ENCODE measurements at places on chromosomes 16 and 17.

DNA sequence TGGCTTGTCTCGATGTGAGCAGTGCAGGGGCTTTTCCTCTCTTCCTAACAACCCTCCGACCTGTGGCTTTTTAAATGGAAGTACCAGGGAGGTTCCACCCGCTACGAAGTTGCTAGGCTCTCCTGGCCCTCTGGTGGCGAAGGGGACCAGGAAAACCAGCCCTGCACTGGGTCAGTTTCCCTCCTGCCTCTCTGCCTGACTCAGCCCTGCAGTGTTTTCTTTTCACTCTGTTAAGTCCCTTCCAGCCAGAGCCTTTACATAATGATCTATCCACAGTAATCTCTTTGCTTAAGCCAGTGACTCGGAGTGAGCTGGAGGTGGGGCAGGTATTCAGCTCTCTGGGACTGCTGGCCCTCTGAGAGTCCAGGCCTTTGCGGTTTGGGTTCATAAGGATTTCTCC, 331.3 kb upstream of the EEF2KMT start:
- DNase-seq: peak; percentile 84

DNA sequence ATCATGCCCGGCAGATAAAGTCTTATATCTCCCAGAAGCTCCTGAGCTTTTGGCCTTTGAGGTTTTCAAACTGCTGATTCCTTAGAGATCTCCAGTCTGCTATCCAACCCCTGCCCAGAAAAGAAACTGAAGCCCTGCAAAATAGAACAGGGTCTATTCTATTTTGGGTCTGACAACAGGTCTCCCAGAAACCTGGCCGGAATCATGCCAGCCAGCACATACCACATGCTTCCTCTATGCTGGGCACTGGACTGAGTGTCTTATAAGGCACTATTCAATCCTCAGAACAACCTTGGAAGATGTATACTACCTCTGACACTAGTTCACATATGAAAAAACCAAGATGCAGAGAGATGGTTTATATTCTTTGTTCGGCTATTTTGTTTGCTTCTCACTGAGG, 21.3 kb upstream of the GFOD2 start:
- no peak for DNase-seq

DNA sequence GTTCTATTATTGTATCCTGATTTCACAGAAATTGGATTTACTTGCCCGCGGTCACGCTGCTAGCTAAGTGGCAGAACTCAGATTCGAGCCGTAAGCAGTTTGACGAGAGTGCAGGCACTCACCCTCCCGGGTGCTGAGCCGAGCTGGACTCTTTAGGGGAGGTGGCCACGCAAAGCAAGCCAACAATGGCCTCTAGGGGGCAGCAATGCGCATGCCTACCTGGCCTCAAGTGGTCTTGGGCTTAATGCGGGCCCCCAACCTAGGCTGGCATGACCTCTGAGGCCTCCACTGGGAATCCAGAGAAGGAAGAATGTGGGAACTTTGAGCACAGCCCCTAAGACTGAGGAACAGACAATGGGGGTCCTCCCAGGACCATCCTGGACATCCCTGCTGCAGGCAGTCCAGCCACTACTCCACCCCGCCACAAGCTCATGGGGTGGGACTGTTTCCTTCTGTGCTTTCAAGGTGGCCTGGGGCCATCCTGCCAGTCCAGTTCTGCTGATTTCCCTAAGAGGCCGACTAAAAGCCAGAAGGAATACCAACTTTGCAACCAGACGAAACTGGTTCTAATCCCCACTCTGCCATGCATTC, 276.5 kb downstream of the XYLT1 start:
- DNase-seq: peak; percentile 65

- no peak for DNase-seq
These were observed 188.0 kb upstream of the FOXF1 start for GRCh38 chr16:86322283-86322682.

DNA sequence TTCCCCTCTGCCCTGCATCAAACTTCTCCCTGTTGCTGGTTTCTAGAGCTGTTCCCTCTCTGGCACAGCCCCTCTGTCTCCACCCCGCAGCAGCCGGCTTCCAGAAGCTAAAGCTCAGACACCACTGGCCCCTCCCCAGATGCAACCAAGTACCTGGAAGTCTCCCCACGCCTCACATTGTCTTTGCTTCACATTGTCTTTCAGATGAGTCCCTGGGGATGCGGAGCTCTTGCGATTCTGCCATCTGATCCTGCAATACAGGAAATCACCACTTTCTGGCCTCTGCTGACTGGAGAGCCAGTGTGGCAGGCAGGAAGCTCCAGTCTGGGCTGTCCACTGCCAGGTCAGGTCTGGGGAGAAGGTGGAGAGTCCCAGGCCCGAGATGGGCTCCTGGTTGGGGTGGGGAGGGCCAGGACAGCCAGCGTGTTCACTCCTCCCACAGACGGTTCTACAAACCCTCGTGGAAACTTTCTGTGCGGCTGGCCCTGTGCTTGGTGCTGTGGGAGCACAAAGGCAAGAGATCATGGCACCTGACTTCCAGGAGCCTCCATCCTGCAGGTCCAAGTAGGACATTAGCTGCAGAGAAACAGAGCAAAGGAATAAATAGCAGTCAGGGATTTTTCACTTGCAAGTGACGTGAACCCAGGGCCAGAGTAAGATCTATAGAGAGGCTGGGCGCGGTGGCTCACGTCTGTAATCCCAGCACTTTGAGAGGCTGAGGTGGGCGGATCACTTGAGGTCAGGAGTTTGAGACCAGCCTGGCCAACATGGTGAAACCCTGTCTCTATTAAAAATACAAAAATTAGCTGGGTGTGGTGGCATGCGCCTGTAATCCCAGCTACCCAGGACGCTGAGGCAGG, 47.9 kb upstream of the MAP3K14 start:
- DNase-seq: peak; percentile 82

- DNase-seq: no peak
These were observed 11.0 kb downstream of the ZSCAN32 start for GRCh38 chr16:3389663-3390338.

GRCh38 chr17:66301864-66302741, at the start of gene PRKCA:
TSS of gene PRKCA (plus strand) at chr17:66302613.
- DNase-seq: peak; percentile 83

DNA sequence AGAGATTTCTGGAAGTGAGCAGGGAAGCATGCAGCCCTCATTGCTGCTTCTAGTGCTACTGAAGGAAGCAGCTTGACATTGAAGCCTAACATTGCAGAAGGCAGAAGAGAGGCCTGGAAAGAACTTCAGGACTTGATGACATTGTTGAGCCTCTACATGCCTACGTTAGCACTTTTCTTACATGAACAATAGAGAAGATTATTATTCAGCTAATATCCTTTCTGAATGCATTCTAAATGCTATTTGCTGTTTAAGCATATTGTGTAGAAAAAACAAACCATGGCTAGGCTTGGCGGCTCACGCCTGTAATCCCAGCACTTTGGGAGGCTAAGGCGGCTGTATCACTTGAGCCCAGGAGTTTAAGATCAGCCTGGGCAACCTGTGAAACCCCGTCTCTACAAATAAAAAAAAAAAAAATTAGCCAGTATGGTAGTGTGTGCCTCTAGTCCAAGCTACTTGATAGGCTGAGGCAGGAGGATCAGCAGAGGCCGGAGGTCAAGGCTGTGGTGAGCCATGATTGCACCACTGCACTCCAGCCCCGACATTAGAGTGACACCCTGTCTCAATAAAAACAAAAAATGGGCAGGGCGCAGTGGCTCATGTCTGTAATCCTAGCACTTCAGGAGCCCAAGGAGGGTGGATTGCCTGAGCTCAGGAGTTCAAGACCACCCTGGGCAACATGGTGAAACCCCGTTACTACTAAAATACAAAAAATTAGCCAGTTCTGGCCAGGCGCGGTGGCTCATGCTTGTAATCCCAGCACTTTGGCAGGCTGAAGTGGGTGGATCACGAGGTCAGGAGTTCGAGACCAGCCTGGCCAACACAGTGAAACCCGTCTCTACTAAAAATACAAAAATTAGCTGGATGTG, 2.2 kb upstream of the AURKB start:
- DNase-seq: peak; percentile 63

- no peak for DNase-seq
These were observed 1951.0 kb downstream of the TP53TG3F start for GRCh38 chr16:35410438-35410837.

DNA sequence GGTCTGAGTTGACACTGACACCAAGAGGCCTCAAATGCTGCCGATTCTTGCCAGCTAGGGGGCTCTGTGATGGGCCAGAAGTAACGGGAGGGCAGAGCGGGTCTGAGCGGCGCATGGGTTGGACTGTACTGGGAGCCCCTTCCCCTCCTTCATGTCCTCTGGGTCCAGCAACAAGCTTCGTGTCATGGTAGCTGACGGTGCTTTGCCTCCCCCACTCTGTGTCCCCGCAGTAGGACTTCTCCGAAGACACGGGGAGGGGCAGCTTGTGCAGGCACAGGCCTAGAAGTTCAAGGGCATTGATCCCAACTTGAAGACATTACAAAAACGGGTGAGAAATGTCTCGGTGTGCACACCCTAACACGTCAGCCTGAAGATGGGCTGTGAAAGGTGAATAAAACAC, 39.8 kb upstream of the DNAH17 start:
- no peak for DNase-seq

GRCh38 chr16:76614269-76614668, 337.1 kb downstream of the CNTNAP4 start:
- no peak for DNase-seq

DNA sequence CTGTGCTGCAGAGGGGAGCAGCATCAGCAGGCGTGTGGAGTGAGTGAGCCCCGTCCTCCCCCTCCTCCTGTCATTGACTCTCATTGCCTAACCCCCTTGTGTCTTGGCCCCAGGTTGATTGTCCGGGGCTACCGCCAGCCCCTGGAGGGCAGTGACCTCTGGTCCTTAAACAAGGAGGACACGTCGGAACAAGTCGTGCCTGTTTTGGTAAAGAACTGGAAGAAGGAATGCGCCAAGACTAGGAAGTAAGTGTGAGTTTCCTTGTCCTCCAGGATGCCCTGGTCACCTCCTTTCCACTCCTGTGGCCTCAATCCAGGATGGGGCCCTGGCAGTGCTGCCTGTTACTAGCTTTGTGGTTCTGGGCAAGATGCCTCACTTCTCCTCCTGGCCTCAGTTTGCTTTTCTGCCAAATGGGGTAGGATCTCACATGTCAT, 87.0 kb downstream of the ABCC1 start:
- DNase-seq: peak; percentile 71

GRCh38 chr17:50447870-50448595, 20.6 kb downstream of the CHAD start:
- DNase-seq: no peak

GRCh38 chr16:4225075-4225474, 16.8 kb downstream of the SRL start:
- no peak for DNase-seq

DNA sequence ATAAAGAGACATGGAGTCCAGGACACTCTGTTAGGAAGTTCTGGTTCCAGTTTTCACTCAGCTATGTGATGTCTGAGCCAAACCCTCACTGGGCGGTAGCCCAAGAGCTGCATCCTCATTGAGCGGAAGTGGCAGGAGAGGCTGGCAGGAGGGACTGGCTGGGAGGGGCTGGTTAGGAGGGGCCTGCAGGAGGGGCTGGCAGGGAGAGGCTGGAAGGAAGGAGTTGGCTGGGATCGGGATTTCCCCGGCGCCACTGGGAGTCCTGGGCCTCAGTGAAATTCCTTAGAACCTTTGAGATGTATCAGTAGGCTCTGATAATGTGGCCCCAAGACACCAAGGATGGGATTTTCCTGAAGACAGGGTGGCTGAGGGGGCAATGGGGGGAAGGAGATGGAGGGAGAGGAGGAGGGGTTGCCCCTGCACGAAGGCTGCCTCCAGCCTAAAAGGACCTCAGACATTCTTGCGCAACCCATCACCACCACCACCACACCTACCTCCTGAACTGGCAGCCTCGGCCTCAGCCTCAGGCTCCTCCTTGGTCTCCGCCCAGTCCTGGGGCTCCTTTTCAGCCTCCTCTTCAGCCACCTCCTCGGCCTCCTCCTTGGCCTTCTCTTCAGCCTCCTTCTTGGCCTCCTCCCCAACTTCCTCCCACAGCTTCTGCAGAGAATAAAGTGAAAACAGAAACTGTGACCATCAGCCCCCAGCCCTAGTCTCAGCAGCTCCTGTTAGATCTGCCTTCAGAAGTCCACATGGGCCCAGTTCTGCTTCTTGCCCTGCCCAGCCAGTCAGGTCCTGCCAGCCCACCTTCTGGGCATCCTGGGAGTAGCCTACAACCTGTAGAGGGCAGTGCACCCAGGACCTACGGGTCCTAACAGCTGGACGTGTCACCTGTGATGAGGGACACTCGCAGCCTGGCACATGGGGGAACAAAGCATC, 31.7 kb downstream of the CNGB1 start:
- no peak for DNase-seq

GRCh38 chr17:29135464-29135863, 44.7 kb downstream of the MYO18A start:
- no peak for DNase-seq

- no peak for DNase-seq
These were observed 417.2 kb upstream of the XYLT1 start for GRCh38 chr16:17887963-17888362.

DNA sequence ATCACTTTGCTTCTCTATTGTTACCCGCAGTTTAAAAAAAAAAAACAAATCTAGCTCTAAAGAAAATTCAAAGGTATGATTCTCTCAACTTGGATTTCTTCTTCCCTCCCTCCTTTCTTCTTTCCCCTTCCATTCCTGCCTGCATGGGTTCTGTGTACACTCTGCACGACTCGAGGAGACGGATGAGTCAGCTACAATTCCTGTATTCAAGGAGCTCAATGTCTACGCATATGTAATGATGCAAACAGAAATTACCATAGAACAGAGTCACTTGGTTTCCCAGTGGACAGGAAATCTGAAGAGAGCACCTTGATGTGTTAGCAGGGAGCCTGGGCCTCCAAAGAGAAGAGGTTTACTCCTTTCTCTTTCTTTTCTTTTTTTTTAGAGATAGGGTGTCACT, 92.3 kb downstream of the VPS53 start:
- peak; percentile 60 for DNase-seq

DNA sequence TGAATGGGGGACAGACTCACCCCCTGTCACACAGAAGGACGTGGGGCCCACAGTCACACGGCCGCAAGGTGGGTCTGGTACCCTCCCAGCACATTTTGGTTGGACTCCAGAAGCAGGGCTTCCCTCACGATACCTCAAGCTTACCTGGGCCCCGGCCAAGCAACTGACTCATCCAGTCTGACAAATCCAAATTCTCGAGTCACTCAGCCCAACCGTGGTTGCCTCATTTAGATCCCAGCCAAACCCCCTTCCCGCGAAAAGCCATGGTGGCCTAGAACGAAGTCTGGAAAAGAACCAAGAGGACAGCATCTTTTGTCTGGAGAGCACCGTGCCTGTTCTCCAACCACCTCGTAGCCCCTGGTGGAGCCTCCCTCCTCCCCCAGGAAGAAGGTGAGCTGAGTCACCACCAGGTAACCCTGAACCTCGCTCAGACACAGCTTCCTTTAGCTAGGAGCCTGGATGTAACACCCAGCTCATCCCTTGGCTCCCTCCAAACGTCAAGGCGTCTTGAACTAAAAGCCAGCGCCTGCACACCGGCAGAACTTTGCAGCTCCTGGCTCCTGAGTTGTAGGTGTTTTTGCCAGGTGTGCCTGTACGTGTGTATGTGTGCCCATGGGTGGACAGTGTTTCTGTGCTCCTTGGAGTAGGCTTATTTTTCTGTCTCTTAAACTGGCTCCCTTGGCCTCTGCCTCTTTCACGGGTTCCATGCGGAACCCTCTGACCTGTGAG, 78.9 kb downstream of the CMIP start:
- peak; percentile 72 for DNase-seq

- no peak for DNase-seq
These were observed 12.8 kb downstream of the CRYM start for GRCh38 chr16:21265104-21265837.

- no peak for DNase-seq
These were observed 10.4 kb upstream of the COTL1 start for GRCh38 chr16:84628226-84628731.
